Activated naive CD4-positive, alpha-beta T cell treated with anti-CD3 and anti-CD28 coated beads for 36 hours (primary cell): ENCODE measurements at places on chromosomes 2 and 18.

DNA sequence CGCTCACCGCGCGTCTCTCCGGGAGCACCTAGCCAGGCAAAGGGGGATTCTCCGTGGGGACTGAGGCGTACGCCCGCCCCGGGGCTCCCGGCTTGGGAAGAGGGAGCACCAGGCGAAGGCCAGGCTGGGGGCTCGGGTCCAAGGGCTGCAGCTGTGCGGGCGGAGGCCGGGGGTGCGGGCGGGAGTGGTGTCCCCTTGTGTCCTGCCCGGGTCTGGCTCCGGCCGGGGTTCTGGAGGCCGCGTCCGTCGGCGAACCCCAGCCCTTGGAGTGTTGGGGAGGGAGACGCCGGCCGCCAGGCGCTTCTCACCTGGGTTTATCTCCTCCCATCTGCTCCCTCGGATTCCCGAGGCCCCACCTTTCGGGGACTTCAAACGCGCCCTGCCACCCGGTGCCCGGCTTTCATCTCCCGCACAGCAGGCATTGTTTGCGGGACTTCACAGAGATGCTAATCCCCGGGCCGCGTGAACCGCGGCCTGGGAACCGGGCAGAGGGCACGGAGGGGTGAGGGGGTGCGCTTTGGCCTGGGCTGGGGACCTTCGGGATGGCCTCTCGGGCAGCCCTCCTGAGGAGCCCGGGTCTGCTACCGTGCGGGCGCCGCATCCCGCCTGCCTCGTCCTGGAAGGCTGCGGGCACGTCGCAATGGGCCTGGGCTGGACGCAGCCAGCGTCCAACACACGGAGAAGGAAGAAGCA lies 5.0 kb upstream of the GBX2 start:
- H3K27ac ChIP-seq = no peak overlapping the region
- H3K36me3 ChIP-seq = no peaks in the 10 kb centered on the region
- H3K4me3 ChIP-seq = no peak overlapping the region
- H3K4me1 ChIP-seq = peaks cover 10% of the 10 kb centered on the region

GRCh38 chr2:179455824-179456223 lies 191.2 kb upstream of the SESTD1 start:
- DNase-seq = no peak
- no peaks in the 10 kb centered on the region for H3K4me1 ChIP-seq
- H3K27ac ChIP-seq = no peak overlapping the region
- no peaks in the 10 kb centered on the region for H3K27me3 ChIP-seq
- no peak overlapping the region for H3K4me3 ChIP-seq

GRCh38 chr2:102112692-102113665 lies 29.6 kb upstream of the IL1R1 start:
- H3K27ac ChIP-seq = peak overlapping the region; percentile 10
- H3K4me1 ChIP-seq = peaks cover 62% of the 10 kb centered on the region
- peaks cover 2% of the 10 kb centered on the region for H3K36me3 ChIP-seq
- H3K27me3 ChIP-seq = no peaks in the 10 kb centered on the region

DNA sequence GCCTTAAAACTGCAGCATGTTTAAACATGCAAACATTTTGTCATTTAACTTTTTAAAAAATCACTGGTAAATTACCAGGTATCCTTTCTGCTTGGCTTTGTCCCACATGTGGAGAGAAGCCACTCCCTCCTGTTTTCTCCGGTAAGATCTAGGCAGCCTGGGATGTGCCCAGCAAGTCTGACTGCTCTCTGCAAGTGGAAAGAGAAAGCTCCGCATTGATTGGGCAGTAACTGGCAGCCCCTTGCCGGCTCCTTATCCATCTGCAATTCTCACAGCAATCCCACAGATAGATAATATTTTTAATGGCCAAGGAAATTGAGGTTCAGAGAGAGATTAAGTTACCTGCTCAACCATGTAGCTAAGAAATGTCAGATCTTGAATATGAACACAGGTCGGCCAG lies 136.1 kb downstream of the TMEM200C start:
- H3K27ac ChIP-seq = no peak overlapping the region
- DNase-seq = no peak
- H3K36me3 ChIP-seq = no peaks in the 10 kb centered on the region

DNA sequence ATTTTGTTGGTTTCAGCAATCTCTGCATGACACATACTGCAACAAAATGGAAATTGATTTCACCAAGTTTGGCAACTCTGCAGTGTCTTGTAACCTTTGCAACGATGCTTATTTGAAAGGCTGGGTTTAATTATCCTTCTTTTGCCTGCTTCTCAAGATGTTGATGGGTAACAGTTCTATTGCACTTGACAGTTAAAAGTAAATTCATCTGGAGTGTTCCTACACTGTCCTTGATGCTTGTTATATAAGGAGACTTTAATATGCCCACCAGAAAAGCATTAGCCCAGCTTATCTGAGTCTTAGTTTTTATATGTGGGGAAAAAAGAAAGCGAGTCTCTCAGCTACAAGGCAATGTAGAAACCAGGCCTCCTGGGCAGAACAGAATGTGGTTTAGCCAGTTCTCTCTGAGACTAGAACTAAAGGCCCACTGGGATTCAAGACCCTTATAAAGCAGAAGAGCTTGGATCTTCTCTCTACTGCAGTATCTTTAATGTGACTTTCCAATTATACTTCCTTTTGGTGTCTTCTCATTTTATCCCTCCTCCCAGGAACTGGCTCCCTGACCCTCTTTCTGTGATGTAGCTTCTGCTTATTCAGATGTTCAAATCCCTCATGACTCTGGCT lies 106.8 kb upstream of the LYPD6 start:
- no peak overlapping the region for H3K4me3 ChIP-seq
- no peaks in the 10 kb centered on the region for H3K36me3 ChIP-seq
- H3K27me3 ChIP-seq = peaks cover 11% of the 10 kb centered on the region
- H3K4me1 ChIP-seq = no peaks in the 10 kb centered on the region
- DNase-seq = no peak
- no peak overlapping the region for H3K27ac ChIP-seq

DNA sequence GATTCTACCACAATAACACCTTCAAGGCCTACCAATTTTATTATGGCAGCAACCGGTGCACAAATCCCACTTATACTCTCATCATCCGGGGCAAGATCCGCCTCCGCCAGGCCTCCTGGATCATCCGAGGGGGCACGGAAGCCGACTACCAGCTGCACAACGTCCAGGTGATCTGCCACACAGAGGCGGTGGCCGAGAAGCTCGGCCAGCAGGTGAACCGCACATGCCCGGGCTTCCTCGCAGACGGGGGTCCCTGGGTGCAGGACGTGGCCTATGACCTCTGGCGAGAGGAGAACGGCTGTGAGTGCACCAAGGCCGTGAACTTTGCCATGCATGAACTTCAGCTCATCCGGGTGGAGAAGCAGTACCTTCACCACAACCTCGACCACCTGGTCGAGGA lies 17.1 kb downstream of the APCDD1 start:
- H3K27me3 ChIP-seq = peaks cover 2% of the 10 kb centered on the region
- DNase-seq = no peak
- no peaks in the 10 kb centered on the region for H3K4me1 ChIP-seq
- no peak overlapping the region for H3K27ac ChIP-seq
- H3K4me3 ChIP-seq = no peak overlapping the region
- H3K36me3 ChIP-seq = no peaks in the 10 kb centered on the region

DNA sequence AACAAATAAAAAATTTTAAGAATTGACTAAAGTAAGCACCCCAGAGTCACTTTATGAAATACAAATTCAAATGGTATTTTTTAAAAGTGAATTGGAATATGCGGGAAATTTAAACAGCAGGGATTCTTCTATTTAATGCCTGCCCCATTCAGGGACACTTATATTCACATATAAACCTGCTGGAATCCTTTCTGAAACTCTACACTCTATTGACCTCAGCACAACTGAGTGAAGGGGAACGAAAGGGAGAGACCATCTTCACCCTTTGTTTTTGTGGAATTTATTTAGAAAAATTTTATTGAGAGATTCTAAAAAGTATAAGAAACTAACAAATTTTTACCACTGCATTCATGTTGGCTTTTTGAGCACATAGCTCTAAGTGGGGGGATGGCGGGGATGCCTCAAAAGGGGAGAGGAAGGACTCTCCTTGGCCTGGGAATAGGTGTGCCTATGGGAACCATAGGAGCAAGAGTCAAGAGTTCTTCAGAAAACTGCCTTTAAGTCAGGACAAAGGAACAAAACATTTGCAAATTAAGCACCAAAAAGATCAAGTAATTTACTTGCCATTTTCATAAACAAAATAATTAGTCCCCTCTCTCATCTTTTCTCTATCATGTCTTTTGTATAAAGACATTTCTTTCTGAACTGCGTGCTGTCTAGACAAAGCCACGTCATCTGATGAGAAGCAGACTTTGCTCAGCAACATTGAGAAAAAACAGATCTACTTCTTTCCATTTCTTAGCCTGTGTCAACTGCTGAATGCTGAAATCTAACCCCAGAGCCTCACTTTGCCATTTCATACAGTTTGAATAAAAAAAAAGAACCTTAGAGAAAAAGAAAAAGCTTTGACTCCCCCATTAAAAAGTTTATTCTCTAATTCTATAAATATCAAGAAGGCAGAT lies 21.6 kb upstream of the FLACC1 start:
- no peak overlapping the region for H3K4me3 ChIP-seq
- no peaks in the 10 kb centered on the region for H3K4me1 ChIP-seq
- H3K36me3 ChIP-seq = peaks cover 53% of the 10 kb centered on the region
- H3K27ac ChIP-seq = no peak overlapping the region

- peaks cover 7% of the 10 kb centered on the region for H3K27me3 ChIP-seq
- DNase-seq = no peak
- no peak overlapping the region for H3K4me3 ChIP-seq
- H3K4me1 ChIP-seq = no peaks in the 10 kb centered on the region
- H3K27ac ChIP-seq = no peak overlapping the region
- H3K36me3 ChIP-seq = no peaks in the 10 kb centered on the region
These were observed 272.5 kb downstream of the GALR1 start for GRCh38 chr18:77522051-77522675.

DNA sequence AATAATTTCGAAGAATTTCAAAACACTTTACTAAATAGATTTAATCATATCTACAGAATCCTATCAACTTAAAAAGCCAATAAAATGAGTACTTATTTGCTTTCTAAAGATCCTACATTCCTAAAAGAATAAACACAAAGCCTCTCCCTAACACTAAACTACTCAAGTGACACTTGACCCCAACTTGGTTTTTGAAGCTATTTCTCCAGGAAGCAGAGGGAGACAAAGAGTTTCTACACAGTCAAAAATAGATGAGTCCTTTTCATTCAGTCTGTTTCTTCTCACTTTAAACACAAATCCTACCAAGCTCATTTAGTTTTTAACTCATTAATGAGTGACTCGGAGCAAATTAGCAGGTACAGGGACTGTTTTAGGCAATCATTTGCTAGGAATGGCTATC lies 2.1 kb downstream of the ATL2 start:
- H3K27me3 ChIP-seq = no peaks in the 10 kb centered on the region
- H3K4me1 ChIP-seq = peaks cover 50% of the 10 kb centered on the region
- no peaks in the 10 kb centered on the region for H3K36me3 ChIP-seq
- H3K4me3 ChIP-seq = peak overlapping the region; percentile 90
- no peak overlapping the region for H3K27ac ChIP-seq

DNA sequence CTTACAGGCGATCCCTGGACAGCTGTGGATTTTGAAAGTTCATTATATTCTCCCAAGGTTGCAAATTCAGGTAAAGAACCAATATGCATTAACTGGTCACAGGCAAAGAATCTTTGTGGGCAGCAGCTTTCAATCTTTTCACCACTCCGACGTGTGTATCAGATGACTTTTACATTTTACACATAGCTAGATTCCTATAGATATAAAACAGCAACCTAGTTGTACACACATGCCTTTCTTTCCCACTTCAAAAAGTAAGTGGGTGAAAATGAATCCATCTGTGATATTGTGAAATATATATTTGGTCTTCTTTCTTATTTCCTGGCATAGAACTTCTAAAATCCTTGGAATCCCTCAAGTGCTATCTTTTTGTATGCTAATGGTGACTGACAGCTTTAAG lies 72.5 kb downstream of the SCG2 start:
- H3K4me3 ChIP-seq = no peak overlapping the region
- no peak for DNase-seq
- no peaks in the 10 kb centered on the region for H3K4me1 ChIP-seq
- H3K27ac ChIP-seq = no peak overlapping the region
- H3K27me3 ChIP-seq = no peaks in the 10 kb centered on the region

- no peak overlapping the region for H3K4me3 ChIP-seq
- H3K4me1 ChIP-seq = no peaks in the 10 kb centered on the region
- no peaks in the 10 kb centered on the region for H3K27me3 ChIP-seq
- no peak for DNase-seq
These were observed 753.9 kb downstream of the SUCLG1 start for GRCh38 chr2:83705146-83705545.

DNA sequence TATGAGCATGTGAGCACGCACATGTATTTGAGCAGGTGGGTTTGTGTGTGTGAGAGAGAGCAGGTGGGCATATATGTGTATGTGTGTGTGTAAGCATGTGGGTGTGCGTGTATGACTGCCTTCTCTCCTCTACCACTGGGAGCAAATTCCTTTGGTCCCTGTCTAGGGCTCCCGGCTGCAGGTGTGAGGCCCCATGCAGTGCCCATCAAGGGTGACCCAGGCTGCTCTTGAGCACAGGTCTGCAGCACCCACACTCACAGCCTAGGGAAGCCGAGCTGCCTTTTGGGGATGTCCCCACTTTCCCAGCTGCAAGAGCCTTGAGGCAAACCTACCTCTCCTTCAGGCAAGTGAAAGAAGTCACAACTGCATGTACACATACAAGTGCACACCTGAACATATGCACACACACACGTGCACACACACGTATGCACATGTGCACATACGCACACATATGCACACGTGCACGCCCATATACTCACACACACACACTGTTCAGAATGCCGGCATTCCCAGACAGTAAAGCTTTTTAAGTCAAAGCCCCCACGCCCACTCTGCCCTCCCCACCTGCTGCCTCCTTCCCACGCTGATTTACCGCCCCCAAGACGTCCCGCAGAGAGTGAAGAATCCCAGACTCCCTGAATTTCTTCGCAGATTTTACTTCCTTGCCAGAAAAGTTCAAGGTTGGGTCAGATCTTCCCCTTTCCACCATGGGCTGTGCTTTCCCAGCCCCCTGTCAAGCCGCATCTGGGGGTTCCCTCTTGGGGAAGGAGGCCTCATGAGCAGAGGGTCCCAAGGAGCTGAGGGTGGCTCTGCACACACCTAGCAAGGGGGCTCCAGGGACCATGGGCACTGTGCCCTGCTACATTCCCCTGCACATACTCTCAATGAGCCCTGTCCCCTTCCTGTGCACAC lies 170.6 kb downstream of the TWIST2 start:
- H3K27ac ChIP-seq = no peak overlapping the region
- H3K27me3 ChIP-seq = no peaks in the 10 kb centered on the region
- no peak for DNase-seq
- no peaks in the 10 kb centered on the region for H3K36me3 ChIP-seq

GRCh38 chr2:175275539-175275938 lies 94.0 kb upstream of the ATP5MC3 start:
- H3K4me1 ChIP-seq = no peaks in the 10 kb centered on the region
- DNase-seq = no peak
- H3K36me3 ChIP-seq = no peaks in the 10 kb centered on the region
- peaks cover 11% of the 10 kb centered on the region for H3K27me3 ChIP-seq
- H3K4me3 ChIP-seq = no peak overlapping the region

GRCh38 chr2:174666312-174666711 lies 68.7 kb upstream of the WIPF1 start:
- H3K4me1 ChIP-seq = peaks cover 17% of the 10 kb centered on the region
- H3K4me3 ChIP-seq = no peak overlapping the region
- no peak for DNase-seq
- H3K27me3 ChIP-seq = no peaks in the 10 kb centered on the region
- no peak overlapping the region for H3K27ac ChIP-seq
- peaks cover 3% of the 10 kb centered on the region for H3K36me3 ChIP-seq

- H3K4me1 ChIP-seq = peaks cover 10% of the 10 kb centered on the region
- DNase-seq = no peak
- H3K27me3 ChIP-seq = peaks cover 6% of the 10 kb centered on the region
- no peak overlapping the region for H3K27ac ChIP-seq
- peak overlapping the region; percentile 49 for H3K4me3 ChIP-seq
These were observed 30.1 kb upstream of the CCL20 start for GRCh38 chr2:227783404-227784138.
